ENCODE measurements at places on chromosomes 7 and 10.

- DNase-seq = no peak
Measured at GRCh38 chr10:75935650-75936400, 504.4 kb downstream of the LRMDA start.

DNA sequence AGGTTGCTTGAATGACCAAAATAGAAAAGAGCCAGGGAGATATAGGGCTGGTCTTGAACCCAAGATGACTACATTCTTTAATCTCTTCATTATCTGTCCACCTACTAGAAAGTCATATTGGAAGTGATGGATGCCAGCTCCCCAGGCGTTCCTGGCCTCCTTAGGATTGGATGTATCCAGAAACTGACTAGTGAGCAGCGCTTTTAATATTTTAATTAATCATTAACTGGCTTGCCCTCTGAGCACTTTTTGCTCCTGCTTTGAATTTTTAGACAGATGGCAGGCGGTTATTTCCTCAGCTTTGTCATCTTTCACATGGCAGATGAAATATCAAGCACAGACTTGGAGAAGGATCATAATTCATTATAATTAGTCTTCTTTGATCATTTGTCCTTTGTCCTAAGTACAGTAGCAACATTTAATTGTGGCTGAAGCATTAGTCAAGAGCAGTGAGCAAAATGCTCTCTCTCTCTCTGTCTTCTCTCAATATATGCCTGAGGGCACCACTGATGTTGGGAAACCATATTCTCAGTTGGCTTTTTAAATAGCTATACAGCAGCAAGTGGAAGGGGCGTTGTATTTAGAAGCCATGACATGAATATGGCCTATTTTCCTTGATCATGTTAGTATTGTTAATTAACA, 588.0 kb downstream of the NRG3 start:
- no peak for DNase-seq

- no peak for DNase-seq
Measured at GRCh38 chr10:6299234-6299633, 96.5 kb downstream of the PFKFB3 start.

DNA sequence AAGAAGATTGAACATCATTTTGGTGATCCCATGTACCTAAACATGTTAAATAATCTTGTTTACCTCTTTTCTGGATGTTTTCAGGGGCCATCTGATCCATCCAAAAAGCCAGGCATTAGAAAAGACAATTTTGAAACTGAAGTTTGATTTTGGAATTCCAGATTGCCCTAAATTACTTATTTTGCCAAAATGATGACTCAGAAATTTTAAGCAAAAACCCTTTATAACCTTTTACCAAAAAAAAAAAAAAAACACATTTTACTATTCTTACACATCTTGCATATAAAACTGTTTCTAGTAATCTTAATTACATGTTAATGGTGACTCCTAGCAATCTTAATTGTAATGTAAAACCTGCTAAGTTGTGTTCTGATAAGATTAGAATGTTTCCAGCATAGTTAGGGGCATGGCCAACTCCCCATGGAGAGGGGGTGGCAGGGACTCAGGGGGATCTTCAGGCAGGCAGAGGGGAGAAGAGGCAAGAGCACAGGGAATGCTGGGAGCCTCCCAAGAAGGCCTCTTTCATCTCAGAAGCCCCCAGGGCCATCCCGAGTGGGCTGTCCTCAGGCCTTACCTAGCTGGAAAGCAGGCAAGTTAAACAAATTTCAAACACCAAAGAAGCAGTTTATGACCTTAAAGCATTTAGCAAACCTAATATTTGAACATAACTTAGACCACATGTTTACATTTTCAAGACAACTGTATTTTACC, 25.8 kb upstream of the AKR1C3 start:
- no peak for DNase-seq

DNA sequence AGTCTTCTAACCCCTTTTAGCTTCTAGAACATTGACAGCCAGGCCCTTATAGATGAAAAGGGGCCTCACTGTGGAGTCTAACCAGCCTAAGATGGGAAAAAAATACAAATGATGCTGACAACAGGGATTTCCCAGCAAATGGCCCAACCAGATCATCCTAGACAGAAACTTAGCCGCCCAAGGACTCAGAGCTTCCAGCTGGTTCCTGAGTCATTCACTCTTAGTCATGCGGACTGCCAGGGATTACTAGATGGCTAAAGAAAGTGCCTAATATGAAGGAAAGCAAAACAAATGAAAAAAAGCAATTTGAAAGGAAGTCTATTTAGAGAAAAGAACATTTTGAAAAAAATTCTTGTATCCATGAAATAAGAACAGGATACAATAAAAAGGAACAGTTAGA, 23.7 kb downstream of the TSPAN14 start:
- DNase-seq = no peak

- DNase-seq = no peak
Measured at GRCh38 chr10:112650588-112651030, 203.6 kb downstream of the VTI1A start.

- DNase-seq = no peak
Measured at GRCh38 chr7:158125721-158126120, 461.9 kb downstream of the PTPRN2 start.

Measured in cerebellum (tissue), 4 donors.